ENCODE measurements at places on chromosomes 12 and 14.

GRCh38 chr12:126534495-126534894 is 1469.3 kb downstream of the AACS start:
- DNase-seq: no peak

DNA sequence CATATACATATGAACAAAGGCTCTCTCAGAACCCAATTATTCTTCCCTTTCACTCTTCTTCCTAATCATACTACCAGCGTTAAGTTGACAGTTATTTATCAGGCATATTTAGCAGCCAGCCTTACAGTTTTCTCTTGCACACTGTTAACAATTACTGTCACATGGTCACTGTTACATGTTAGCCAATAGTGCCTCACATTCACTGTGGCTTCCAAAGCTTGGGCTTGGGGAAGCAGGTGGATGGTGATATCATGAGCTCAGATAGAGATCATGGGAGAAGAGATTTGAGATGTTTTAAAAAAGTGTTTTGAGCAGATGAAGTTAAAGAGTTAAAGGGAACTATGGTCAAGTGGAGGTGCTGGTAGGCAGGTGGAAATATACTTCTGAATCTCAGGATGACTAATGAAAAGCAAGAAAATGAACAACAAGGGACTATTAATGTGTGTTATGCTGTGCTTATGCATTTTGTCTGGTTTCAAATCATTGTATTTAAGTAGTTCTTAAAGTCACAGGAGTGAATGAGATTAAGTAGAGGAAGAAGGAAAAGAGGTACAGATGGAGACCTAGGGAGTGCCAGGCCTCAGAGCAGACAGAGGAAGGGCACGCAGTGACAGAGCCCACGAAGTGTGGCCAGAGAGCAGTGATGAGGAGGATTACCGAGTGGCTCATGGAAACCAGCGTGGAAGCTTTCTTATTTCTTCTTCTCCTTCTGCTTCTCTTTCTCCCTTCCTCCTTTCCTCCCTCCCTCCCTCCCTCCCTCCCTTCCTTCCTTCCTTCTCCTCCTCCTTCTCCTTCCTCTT is 39.6 kb downstream of the BICD1 start:
- peak; percentile 30 for DNase-seq

GRCh38 chr14:30564868-30565248 is 5.9 kb downstream of the G2E3 start:
- DNase-seq: no peak

- DNase-seq: peak; percentile 2
Measured at GRCh38 chr12:97017213-97017612, 110.2 kb downstream of the NEDD1 start.

- DNase-seq: no peak
Measured at GRCh38 chr12:82329508-82329907, 28.7 kb downstream of the CCDC59 start.

DNA sequence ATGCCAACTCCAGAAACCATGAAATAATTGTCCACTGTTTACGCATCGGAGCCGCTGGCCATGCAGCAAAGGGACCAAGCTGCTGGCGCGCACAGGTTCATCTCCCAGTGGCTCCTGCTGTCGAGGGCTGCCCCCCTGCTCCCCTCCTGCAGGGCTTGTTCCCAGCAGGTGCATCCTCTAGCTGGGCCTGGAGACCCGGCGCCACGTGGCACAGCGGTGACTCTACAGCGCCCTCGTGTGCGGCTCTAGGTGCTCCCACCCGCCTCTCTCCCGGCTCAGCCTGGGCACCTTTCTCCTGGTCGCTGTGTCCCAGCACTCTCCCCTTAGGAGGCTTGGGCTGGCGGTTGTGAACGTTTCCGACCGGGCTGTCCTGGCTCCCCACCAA is 37.5 kb upstream of the INF2 start:
- no peak for DNase-seq

DNA sequence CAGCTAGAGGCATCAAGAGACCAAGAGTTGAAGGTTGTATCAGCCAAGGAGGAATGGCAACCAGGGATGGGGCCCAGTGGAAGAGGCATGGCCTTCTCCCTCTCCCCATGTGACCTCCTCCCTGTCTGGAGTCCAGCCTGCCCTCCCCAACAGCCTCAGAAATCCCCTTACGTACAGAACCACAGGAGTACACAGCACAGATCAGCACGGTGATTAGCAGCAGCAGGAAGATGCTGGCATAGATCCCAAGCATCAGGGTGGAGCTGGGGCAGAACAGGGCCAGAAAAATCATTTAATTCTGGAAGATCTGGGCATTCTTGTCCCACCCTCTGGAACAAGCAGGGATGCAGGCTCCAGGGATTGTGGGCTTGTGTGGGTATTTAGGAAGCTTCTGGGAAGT is 14.4 kb downstream of the ADCY6 start:
- DNase-seq: no peak

DNA sequence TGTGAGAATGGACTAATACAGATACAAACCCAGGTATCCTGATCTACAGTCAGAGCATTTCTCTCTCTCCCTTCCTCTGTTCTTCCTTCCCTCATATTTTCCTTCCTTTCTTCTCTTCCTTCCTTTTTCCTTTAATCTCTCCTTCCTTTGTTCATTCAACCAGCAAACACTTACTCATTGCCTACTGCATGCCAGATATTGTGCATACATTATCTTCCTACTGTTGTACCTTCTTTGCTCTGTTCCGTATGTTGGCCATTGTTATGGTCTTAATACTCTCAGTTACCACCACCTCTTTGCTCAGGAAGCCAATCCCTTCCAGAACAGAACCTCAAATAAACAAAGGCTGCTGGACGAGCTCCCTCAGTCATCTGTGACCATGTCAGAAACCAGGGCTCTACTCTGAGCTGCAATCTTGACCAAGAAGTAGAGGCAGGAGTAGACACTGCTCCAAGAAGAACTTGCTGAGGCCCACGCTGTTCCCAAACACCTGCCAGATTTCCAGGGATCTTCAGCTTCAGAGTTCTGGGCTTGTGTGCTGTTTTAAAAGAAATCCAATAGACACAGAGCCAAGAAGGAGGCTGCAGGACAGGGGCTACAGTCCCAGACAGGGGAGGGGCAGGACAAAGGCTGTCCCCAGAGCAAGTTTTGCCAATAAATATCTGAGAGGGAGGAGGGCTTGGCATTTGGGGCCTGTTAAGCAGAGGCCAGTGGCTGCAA is 526.7 kb upstream of the TBX3 start:
- DNase-seq: no peak

- DNase-seq: no peak
Measured at GRCh38 chr12:130700492-130701401, 15.4 kb downstream of the RIMBP2 start.

GRCh38 chr14:61567838-61568571 is 127.3 kb upstream of the HIF1A start:
- DNase-seq: no peak

- no peak for DNase-seq
Measured at GRCh38 chr14:66444271-66444927, 41.8 kb upstream of the CCDC196 start.

DNA sequence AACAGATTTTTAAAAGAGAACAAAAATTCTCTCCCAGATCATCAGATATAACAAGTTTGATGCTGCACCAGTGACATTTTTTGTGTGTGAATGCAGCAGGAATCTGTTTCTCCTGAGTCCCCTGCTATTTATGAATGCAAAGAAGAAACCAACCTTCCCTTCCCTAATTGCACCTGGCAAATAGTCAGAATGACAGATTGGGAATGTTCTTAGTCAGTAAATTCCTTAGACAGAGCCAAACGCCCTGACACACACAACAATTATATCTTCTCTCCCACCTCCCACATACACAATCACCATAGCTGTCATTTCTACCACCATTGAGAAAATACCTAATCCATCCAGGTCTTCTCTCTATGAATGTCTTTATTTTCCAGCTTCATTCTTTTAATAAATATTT is 174.4 kb downstream of the ALG10B start:
- no peak for DNase-seq

DNA sequence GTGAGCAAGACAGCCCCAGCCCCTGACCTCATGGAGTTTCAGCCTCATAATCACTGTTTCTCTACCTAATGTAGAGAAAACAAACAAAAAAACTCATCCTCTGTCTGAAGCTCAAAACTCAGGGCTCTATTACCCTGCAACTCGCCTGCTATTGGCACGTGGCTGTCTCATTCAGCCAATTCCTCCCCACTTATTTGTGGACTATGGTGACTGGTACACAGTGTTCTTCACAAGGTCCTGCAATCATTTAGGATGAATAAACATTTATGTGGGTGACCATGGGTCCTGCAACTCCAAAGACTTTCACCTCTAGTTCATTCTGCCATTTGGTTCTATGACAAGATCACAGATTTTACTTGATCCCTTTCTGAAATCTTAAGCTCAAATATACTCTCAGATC is 4.7 kb downstream of the PPP2R3C start:
- DNase-seq: no peak

- DNase-seq: no peak
Measured at GRCh38 chr12:68602720-68603119, 8.0 kb upstream of the RAP1B start.

DNA sequence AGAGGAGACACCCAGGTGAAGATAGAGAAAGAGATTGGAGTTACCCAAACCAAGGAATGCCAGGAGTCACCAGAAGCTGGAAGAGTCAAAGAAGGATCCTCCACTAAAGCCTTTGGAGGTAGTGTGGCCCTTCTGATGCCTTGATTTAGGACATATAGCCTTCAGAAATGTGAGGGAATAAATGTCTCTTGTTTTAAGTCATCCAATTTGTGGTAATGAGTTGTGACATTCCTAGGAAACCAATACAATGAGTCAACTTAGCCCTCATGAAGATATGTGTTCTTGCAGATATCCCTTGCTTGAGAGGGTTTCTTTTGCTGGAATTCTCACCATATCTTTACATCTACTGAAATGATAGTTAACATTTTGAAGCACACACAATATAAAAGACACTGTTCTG is 58.8 kb downstream of the CCER1 start:
- no peak for DNase-seq

- DNase-seq: no peak
Measured at GRCh38 chr14:23286902-23287479, 1.1 kb upstream of the HOMEZ start.

DNA sequence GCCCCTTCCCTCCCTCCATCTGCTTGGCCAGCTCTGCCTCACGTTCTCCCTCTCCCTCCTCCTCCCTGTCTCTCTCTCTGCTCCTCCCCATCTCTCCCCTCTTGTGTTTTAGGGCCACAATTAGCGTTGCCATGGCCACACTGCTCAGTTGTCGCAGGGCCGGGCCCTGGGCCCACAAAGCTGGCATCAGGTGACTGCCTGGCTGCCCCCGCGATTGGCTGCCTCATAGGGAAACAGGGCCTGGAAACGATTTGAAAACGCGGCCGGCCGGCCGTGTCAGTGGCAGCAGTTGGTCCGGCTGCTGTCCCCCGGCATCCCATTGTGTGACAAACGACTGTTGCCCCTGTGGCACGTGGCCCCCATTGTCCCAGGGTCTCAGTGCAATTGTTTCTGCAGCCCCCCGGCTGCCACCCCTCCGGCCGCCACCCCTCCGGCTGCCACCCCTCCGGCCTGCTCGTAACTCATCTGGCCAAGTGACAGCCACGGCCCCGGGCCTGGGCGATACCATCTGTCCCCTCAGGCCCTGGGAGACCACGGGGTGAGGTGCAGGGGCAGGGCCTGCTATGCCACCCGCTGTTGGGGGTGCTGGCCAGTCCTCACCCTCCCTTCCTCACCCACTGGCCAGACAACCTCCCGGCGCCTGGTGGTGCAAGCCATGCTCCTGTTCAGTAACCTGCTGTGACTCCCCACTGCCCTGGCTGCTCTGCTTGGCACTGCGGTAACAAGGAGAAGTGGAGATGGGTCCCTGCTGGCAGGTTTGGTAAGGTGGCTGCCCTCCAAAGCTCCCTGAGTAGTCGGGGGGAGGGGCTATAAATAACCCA is 17.4 kb downstream of the FOXN4 start:
- DNase-seq: no peak

- no peak for DNase-seq
Measured at GRCh38 chr14:105282098-105282725, 18.6 kb downstream of the BRF1 start.

- DNase-seq: no peak
Measured at GRCh38 chr14:104191409-104191997, 53.1 kb downstream of the KIF26A start.

DNA sequence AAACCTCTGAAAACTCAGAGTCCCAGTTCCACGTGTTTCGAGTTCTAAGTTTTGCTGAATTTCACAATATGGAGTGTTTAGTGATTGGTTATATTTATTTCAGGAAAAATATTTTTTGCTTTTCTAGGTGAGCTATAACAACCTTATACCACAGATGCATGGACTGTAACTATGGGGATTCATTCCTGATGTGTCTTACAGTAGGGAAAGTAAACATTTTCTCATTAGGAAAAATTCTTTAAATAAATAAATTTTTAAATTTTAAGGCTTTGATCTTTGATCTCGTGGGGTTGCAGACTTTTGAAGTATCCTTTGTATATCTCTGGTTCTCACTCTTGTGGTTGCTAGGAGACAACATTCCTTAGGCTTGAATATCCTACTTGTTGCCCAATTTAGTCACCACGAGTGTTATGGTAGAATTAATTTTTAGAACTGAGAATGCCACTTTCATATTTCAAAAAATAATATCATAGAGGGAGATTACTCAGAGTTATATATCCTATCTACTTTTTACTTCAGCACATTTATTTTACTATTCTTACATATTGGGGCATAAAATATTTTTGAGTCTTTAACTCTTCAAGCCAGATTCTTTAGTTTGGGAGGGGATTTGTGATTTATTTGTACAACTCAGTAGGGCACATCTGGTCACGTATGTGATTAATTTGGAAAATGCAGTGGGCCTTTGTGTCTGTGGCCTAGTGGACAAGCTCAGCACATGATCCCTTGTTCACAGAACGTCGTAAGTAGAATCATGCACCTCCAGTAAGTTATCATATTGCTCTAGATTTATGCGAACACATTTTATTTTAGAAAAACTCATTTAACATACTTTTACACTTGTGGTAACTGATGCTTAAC is 224.0 kb downstream of the TTC6 start:
- DNase-seq: no peak

- no peak for DNase-seq
Measured at GRCh38 chr12:122847516-122847836, 12.2 kb downstream of the HIP1R start.

DNA sequence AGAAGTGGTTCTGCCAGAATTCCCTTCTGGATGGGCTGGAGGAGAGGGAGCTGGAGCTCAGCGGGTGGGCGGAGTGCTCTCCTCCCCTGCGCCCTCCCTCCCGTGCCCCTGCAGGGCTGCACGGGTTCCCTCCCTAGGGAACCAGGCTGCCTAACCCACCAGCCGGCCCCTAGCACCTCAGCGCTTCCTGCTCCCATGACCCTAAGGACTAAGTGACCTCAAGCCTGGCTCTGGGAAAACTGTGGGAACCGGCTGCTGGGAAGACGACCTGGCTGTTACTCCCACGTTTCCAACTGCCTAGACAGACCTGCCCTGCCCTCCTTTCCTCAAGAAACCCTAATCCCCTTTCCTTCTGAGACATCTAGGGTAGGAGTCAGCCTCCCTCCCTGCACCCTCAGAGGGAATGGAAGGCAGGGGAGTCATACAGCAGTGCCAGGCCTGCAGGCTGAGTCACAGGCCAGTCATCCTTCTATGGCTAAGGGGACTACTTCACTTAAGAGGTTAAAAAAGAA is 31.5 kb downstream of the SLC6A12 start:
- DNase-seq: no peak

DNA sequence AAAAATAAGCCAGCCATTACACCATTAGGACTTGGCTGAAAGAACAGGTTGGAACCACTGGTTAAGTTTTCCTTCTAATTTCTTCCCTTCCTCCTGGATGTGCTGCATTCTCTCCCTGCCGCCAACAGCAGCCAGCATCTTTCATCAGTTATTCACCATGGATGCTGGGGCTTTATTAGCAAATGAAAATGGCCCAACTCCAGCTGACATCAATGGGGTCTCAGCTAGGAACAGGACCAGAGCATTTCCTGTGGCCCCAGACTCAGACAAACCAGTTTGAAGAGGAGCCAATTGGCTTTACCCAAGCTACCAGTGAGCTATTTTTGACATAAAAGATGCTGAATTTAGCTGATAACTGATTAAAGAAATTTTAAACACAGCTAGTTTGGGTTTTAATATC is 26.0 kb upstream of the TBX5 start:
- no peak for DNase-seq
